ENCODE measurements at places on chromosomes 2 and 18.

GRCh38 chr18:67600181-67601180 is 84.0 kb upstream of the DSEL start:
- DNase-seq = no peak

DNA sequence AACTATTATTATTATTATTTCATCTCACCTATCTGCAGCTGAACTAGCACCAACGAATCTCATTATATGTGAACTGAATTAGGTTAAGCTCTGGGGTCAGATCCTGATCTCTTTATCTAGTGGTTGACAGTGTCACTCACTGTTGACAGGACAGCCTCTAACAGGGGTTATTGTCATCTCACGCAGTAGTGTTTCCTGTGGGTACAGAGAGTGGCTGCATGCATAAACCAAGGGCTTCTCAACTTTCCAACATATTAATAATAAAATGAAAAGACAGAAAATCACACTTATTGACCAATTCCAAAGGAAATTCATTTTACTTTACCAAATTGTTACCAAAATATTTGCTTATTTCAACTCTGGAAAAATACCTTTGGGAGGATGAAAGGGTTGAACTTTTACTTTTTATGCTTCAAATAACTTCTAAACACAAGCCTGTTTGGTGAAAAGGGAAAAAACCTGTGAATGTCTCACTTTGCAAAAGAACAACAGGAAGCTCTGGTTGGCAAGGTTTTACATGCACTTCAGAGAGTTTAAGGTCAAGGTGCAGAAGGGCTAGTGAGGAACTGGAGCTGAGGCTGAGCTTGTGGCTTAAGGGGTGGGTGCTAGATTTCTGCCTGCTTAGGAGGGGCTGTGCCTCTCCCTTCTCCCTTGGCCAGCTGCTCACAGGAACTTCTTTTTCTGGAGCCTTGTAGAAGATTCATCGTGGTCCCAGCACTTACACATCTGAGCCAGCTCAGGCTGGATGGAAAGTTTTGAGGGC is 72.6 kb downstream of the CTAGE1 start:
- DNase-seq = no peak

- DNase-seq = no peak
Observed at GRCh38 chr2:229752970-229753729, 38.8 kb upstream of the DNER start.

DNA sequence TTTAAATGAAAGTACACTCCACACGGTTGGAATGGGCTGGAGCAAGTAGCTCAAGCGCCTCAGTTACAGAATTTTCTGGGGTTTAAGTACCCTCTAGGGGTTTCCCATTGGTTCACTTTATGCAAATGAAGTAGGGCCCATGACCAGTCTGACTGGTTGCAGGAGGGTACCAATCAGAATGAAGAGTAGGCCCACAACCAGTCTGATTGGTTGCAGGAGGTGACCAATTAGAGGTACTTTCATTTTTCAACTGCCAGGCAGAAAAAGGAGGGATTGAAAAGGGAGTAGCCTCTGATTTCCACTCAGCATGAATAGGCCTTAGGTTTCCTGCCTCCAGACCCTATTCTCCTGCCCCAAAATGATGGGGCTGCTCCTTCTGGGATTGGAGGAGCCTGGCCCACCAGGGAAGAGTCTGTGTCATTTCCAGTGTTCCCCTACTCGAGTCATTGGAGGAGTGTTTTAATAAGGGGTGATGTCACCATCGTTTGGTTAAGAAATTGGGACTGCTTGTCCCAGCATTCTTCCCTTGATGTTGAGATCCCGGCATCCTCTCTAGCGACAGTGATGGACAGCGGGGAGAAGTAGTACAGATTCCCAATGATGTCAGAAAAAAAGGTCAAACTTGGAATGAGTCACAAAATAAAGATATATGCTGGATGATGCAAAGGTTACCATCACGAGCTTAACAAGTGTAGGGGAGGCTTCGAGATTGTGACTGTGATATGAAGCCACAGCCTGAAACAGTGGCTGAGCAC is 210.4 kb downstream of the SH3BP4 start:
- no peak for DNase-seq

DNA sequence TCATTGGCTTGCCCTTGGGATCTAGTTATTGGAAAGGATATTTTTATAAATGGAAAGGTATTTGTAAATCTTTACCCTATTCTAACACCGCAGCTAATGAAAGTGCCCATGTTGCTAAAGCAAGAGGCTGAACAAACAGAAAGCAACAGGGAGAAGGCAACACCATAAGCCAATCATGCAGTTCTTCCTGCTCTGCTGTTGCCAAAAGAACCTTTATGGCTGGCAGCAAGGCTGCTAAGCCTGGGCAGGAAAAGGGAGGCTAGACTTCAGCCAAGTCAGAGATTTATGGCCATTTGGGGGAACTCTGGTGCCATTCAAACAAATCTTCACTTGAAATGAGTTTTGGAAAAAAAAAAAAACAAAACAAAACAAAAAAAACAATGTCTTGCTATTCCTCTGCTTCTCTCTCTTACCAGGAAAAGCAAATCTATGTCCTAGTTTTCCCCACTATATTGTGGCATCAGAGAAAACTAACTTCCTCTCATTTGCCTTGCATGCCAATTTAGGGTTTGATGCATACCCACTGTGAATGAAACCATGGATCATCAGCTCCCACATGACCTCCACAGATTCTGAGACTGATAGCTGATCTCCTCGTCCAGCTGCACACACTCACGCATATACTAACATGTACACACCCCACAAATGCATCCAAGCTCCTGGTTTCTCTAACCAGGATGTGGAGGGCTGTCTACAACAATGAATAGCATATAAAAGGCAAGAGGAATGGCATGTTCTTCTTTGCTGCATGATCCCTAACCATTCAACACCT is 179.3 kb downstream of the C1D start:
- DNase-seq = no peak

DNA sequence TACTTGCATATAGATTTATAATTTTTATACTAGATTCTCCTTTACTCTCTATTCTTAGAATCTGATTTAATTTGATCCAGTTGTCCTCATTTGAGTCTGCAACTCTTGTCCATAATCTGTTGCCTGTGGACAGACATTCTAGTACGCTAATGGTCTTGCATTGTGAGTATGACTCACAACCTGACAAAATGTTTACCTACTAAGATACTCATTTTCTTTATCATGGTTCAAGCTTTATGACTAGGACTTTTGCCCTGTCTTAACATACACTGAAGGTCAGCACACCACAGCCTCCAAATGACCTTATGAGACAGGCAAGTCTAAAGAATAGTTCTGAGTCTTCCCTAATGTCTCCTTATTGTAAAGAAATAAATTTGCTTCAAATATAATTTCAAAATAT is 142.3 kb upstream of the CDH7 start:
- no peak for DNase-seq

- peak; percentile 64 for DNase-seq
Observed at GRCh38 chr2:142130111-142131009, 456 bp downstream of the LRP1B start.

- no peak for DNase-seq
Observed at GRCh38 chr2:167981945-167982344, 265.4 kb downstream of the STK39 start.

GRCh38 chr2:241445426-241445825 is 63.0 kb downstream of the STK25 start:
- no peak for DNase-seq

GRCh38 chr18:43314941-43315340 is 37.7 kb upstream of the SYT4 start:
- DNase-seq = no peak

GRCh38 chr2:152762202-152762601 is 43.8 kb downstream of the ARL6IP6 start:
- DNase-seq = peak; percentile 28

GRCh38 chr18:9362869-9363268 is 28.3 kb downstream of the TWSG1 start:
- DNase-seq = no peak

- DNase-seq = no peak
Observed at GRCh38 chr2:33214436-33214835, 262.0 kb upstream of the RASGRP3 start.

DNA sequence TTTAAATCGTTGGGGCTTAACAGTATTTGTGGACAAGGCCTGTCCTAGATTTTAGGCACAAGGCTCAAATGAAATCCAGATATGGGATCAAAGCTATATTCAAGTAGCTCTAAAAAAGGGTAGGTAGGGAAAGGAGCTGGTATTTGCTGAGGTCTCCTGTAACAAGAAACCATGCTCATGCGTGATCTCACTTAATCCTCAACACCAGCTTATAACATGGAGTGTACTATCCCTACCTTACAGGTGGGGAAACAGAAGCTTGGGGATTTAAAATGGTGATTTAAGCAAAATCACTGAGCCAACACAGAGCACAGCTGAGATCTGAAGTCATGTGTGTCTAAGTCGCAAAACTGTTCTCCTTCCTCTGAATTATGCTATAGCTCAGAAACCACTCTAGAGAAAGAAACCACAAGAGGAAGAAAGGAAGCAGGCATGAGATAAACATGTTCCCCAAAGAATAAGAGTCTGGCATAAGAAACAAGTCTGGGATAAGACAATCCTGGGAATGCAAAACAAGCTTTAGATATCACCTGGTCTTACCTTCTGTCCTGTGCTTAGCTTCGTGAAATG is 43.1 kb downstream of the CYRIA start:
- DNase-seq = no peak

- DNase-seq = no peak
Observed at GRCh38 chr2:151354807-151355206, 2.6 kb upstream of the TNFAIP6 start.

DNA sequence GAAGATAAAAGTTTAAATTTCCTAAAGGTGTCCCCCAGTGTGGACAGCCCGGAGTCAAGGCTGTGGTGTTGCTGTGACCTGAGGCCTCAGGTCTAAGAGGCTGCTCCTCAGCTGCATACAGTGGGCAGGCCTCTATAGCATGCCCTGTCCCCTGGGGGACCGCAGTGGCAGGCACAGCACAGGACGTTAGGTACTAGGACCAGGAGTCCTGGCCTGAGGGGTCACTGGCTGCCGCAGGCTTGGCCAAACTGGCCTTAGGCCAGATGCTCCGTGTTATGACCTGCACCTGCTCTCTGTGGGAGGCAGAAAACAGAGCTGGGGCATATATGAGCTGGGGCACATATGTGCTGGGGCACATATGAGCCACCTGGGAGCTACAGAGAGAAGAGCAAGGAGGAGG is 21.2 kb upstream of the MAL start:
- DNase-seq = no peak

GRCh38 chr2:98434492-98434891 is 10.2 kb upstream of the INPP4A start:
- no peak for DNase-seq

DNA sequence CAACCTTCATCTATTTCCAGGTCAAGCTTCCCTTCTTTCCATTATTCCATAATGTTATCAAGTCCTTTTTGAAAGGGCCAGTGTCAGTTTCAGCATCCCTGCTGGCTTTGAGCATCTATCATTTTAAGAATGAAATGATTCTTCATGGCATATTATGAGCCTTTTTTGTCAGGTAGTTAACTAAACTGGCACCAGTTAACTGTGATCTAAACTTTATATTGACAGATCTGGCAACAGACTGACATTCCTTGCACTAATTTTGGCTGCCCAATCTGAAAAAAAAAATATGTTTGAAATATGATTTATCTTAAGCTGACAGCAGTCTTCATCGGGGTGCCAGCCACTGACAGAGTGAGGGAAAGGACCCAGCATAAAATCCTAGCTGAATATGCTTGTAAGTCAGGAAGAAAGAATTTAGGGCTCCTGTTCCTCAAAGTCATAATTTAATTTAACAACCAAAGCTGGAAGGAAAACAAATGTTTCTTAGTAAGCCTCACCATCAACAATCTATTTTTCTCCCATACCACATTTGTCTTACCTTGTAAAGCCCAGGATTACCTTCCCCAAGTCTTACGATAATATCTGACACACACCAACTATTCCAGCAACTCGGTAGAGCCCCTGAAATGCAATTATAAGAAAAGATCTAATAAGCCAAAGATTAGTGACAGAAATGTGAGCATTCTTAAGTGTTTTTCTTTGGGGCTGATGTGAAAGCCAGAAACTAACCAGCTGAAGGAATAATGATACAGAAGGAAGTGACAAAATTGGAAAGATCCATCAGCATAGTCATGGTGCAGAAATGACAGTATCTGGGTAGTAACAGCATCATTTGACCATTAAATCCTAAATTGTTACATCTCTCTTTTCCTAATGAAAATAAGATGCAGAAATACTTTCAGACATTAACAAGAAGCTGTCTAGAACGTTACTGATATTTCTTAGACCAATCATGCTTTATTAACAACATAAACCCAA is 228.1 kb downstream of the RBM43 start:
- DNase-seq = no peak

DNA sequence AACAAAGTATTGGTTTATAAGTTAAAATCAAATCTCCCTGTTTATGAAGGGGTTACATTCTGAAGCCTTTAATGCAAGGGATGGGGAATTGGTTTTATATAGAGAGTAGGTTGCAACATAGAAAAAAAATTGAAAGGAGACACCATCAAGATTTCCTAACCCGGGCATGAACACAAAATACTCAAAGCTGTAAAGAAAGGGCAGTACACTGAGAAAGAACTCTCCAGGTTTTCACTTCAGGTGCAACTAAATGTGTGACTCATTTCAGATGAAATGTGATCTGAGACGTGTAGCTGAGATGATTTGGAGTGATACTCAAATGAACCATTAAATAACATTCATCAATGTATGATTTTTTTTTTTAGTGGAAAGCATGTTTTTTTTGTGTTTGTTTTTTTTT is 43.6 kb downstream of the SANBR start:
- no peak for DNase-seq

DNA sequence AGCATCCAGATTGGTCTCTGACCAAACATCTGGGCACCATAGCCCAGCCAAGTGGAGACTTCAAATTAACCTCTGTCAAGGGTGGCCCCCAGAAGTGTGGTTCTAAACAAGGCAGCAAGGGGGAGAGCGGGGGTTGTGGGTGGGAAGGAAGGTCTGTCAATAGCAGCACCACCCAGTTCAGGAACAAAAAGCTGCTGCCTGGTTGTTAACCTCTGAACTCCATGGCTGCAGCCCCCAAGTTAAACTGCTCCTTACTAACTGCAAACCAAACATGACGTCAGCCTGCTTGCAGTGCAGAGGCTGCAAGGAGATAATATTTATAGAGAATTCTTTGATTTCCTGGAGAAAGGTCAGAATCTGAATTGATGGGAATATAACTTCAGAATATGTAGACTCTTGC is 76.5 kb downstream of the ARL4C start:
- no peak for DNase-seq

- no peak for DNase-seq
Observed at GRCh38 chr2:54067851-54068375, 47.5 kb upstream of the ACYP2 start.
